ENCODE measurements at places on chromosomes 16 and 17.

DNA sequence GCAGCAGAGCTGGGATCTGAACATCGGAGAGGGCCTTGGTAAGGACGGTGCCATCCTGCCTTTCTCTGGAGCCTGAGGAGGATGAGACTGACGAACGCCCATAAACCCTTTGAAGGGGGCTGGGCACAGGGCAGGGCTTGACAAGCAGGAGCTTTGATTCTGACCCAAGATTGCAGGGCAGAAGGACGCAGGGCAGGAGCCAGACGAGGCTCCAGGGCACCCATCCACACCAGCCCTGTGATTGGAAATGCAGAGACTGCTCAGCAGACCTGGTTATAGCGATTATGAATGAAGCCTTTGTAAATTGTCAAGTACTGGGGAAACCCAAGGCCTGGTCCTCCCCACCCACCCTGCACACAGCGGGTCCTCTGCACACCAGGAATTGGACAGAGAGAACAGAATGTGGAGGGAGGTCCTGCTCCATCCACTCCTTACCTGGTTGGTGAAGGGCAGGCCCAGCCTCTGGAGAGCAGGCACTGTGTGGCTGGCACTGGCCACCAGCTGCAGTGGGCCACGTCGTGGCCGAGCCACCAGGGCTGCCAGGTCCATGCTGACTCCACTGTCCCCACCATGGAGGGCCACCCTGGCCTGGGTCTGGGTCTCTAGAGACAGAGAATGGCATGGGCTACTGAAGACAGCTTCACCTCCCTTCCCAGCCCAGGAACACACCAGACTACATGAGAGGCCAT is 68.8 kb downstream of the RMI2 start:
- no peak for DNase-seq

- DNase-seq: no peak
Observed at GRCh38 chr16:46918400-46918799, 34.2 kb downstream of the GPT2 start.

DNA sequence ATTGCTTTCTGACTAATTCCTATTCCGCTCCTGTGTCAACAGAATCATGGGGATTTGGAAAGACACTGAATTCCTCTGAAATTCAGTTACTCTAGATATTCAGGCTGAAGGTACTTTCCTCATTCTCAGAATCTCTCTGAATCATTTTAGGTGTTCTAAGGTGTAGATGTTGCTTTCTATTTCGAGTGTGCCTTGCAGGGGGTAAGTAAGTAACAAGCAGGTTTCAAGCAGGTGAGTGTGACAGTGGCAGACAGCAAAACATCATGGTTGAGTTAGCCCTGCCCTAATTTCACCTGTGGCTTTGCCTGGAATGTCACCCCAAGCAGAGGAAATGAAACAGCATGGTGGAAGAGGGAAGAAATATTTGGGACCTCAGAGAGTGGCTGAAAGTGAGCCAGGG is 75.1 kb downstream of the SHISA9 start:
- no peak for DNase-seq

GRCh38 chr17:17900615-17901520 is 64.1 kb upstream of the SREBF1 start:
- no peak for DNase-seq

DNA sequence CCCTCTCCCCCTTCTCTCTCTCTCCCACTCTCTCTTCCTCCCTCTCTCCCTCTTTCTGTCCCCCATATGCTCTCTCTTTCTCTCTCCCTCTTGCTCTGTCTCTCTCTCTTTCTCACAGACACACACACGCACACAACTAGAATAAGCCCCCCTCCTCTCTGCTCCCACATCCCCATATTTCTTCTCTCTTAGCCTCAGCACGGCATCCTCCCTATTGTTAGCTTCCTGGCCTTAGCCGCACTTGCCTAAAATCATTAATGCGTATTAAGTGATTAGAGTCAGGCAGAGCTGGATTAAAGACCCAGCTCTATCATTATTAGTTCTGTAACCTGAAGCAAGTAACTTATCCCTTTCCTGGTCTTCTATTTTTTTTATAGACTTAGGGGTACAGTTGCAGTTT is 319.0 kb upstream of the C16orf82 start:
- no peak for DNase-seq

- no peak for DNase-seq
Observed at GRCh38 chr17:47797797-47798196, 23.8 kb downstream of the OSBPL7 start.

All from GM13976 (cell line).